AML-193 (cell line): ENCODE measurements at places on chromosomes 1 and 21.

- DNase-seq, result no peak
Measured at GRCh38 chr1:42978317-42979035, 19.8 kb upstream of the SLC2A1 start.

DNA sequence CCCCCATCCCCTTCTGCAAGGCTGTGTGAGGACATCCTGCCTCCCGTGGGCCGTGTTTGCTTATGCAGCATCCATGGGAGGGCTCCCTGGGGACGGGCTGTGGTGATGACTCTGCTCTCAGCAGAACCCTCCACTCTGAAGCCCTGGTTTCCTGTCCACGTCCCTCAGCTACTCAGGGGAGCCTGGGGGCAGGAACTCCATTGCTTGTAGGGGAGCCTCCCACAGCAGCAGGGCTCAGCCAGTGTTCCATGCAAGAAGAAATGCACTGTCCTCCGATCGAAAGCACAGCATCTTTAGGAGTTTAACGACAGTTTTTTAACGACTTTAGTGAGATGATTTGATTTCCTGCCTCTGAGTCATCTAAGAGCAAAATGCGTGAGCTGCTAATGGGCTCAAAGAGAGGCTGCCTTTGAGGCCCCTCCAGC is 8.3 kb upstream of the KCNAB2 start:
- DNase-seq, result no peak

GRCh38 chr1:208235982-208236761 is 8.0 kb downstream of the PLXNA2 start:
- DNase-seq, result no peak

- no peak for DNase-seq
Measured at GRCh38 chr21:34553151-34553952, 41.3 kb upstream of the KCNE1 start.

DNA sequence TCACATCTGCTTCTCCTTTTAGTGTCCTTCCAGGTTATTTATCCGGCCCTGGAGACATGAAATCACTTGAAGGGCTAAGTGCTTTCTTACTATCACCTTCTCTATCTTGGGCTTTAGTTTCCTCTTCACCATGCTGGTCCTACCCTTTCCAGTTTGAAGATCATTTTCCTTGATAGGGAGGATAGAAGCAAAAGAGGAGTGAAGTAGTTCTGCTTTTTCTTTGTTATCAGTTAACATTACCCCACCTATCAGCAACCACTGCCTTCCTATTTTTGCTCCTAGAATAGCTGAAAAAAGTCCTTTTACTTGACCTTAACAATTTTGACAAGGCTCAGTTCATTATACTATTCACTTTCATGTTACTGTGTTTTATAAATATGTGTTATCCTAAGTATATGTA is 19.4 kb downstream of the RGL1 start:
- DNase-seq, result no peak

- DNase-seq, result no peak
Measured at GRCh38 chr1:203378556-203379245, 27.8 kb upstream of the FMOD start.

GRCh38 chr1:234069760-234070159 is 165.3 kb downstream of the SLC35F3 start:
- DNase-seq, result no peak

GRCh38 chr1:212980123-212980785 is 29.9 kb downstream of the VASH2 start:
- no peak for DNase-seq

GRCh38 chr1:115555446-115555845 is 86.3 kb upstream of the VANGL1 start:
- no peak for DNase-seq

DNA sequence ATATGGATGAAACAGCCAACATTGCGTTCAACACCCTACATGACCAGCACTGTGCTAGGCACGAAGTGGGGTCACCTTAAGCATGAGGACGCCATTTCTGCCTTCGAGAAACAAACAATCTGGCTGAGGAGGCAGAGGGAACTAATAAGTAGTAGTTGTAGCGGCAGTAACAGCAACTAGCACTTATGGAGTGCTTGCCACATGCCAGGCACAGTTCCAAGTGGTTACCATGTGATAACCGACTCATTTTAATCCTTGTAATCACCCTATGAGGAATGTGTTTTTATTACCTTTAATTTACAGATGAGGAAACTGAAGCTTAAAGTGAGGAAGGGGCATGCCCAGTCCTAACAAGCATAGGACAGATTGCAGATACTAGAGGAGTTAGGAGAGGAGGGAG is 33.7 kb downstream of the KCND3 start:
- no peak for DNase-seq

DNA sequence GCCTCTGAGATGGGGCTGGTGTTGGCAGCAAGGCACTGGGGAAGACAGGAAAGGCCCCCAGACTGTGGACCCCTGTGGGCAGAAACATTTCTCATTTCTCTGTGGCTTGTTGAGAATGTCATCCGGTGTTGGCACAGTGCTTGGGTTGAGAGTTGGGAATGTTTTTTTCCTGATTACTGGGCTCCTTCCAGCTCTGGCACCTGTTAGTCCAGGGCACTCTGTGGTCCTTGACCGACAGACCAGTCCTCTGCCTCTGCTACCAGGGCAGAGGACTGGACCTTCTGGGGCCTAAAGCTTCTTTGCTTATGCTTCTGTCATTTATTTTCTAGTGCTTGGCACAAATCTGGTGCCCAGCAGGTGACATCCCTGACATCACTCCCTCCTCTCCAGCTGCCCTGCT is 4.8 kb upstream of the SPRR5 start:
- DNase-seq, result no peak

- no peak for DNase-seq
Measured at GRCh38 chr1:32239337-32239736, 7.7 kb upstream of the FAM167B start.

DNA sequence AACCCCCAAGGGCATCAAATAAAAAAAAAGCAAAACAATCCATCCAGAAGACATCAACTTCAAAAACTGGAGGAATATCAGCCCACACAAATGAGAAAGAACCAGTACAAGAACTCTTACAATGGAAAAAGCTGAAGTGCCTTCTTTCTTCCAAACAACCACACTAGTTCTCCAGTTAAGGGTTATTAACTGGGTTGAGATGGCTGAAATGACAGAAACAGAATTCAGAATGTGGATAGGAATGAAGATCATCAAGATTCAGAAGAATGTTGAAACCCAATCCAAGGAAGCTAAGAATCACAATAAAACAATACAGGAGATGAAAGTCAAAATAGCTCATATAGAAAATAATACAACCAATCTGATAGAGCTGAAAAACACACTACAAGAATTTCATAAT is 104.5 kb downstream of the NME7 start:
- no peak for DNase-seq

- DNase-seq, result no peak
Measured at GRCh38 chr1:237269938-237270337, 228.0 kb downstream of the RYR2 start.

GRCh38 chr1:208233546-208233945 is 10.6 kb downstream of the PLXNA2 start:
- no peak for DNase-seq

- no peak for DNase-seq
Measured at GRCh38 chr1:181486098-181486420, 2.7 kb downstream of the CACNA1E start.

DNA sequence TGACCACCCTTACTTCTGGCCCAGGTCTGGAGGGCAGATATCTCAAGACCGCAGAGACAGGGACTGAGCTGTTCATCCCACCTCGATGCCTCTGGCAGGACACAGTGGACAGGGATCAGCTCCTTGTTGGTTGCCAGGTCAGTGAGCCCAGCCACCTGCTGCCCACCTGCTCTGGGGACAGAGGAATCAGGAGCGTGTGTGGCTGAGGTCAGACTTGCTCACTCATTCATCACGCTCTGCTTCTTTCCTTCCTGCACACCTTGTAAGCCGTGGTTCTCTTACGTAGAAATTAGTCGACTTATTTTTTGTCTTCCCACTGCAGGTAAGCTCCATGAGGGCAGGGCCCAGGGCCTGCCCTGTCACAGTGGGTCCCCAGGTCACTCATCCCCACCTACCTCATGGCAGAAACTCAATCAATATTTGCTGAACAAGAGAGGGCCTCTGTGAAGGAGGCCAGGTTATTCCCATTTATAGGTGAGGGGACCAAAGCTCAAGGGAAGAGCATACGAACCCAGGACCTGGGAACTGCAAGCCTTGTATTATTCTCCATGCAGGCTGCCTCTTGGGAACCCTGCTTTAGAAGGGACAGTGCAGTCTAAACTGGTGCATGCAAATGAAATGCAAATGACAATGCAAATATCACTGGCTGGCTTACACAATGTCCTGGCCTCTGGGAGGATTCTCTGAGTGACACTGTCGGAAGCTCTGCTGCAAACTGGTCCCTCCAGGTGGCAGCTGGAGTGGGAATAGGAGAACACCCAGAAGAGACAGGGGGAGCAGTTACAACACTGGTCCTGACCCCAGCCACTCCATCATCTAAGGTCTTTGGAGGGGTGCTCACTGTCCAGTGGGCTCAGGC is 58.4 kb upstream of the PAX7 start:
- no peak for DNase-seq

DNA sequence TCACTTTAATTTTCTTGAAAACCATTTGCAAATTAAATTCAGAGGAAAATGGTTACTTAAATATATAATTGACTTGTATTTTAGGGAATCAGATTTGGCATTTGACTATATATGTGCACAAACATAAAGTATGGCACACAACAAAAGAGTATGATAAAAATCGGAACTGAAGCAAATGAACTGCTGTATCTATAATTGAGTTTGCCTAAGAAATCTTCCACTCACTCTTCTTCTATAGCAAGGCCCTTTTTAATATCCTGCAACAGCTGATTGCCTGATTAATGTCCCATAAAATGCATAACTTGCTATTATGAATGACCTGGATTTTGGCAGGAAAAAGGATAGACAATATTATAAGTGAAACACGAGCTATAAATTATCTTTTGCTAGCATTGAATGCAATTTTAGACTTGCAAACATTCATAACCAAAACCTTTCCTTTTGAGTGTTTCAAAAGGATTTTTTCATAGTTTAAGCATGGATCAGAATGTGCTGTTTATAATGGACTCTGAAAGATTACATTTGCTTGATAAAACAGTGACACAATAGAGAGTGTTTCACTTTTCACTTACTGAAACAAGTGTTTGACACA is 2204.3 kb downstream of the MRPL39 start:
- no peak for DNase-seq

DNA sequence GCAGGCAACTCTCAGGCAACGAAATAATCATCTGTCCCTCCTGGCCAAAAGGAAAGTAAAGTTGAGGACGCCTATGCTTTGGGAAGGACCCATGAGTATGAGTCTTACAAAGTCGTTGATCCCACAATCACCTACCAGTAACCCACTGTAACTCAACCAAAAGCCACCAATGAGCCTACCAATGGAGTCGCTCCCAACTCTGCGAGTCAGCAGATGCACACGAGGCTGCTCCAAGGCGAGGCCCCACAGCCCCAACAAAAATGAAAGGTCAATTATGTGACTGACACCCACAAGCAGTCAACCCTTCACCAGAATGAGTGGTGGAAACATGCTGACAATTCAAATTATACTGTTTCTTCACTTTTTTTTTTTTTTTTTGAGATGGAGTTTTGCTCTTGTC is 12.0 kb downstream of the SETD4 start:
- DNase-seq, result no peak

DNA sequence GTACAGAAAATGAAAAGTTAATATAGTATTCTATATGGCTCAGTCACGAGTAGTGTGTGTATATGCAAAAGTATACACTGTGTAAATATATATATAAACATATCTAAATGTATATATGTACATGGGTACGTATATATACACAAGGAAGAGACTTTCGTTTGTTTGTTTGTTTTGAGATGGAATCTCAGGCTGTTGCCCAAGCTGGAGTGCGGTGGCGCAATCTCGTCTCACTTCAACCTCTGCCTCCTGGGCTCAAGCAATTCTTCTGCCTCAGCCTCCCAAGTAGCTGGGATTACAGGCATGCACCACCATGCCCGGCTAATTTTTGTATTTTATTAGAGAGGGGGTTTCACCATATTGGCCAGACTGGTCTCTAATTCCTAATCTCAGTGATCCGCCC is 16.4 kb downstream of the IL12RB2 start:
- no peak for DNase-seq

DNA sequence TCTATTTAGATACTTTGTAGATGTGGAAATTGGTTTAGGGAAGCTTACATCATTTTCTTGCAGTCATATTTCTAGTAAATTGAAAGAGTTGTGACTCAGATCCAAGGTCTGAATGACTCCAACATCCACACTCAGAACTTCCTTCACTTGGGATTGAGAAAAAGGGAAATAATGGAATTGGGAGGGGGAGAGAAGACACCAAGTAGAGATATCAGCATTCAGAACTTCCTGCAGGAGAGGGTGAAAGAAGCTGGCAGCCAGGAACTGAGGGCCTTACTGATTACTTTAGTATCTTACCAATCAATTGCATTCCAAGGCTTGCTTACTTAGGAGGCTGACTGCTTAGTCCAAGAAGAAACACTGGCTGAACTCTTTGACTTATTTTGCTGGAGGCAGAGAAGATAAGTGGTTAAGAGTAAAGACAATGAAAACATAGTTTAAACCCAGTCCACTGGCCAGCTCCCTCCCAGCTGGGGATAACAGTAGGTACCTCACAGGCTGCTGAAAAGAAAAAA is 21.7 kb downstream of the APP start:
- no peak for DNase-seq

DNA sequence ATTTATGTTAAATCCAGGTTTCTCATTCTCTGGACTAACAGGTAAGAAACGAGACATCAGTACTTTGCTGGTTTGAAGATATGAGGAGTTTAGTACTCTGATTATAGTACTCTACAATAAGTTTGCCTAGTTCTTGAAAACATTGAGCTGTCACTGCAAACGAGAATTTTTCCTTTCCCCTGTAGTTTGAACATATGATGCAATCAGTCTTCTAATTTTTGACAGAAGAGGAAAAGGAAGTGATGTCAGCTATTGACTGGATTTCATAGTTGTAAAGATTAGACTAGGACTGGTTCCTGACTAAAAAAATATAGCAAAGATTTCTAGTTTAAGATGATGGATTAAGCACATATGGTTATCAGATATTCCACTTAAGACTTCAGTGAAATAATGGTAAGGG is 461.9 kb downstream of the LRRIQ3 start:
- DNase-seq, result no peak

DNA sequence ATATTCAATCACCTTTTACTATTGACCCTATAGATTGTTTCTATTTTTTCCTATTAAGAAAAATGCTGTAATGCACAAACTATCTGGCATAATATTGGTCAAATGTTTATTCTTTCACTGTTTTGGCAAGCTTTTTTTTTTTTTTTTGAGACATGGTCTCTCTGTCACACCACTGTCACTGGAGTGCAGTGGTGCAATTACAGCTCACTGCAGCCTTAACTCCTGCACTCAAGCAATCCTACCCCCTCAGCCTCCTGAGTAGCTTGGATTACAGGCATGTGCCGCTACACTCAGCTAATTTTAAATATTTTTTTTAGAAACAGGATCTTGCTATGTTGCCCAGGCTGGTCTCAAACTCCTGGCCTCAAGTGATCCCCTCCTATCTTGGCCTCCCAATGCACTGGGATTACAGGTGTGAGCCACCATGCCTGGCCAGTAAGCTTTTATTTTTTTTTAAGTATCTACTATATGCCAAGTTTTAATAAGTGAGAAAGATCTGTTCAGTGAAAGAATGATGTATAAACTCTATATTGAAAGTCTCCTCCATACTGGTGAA is 3.4 kb downstream of the CDC7 start:
- DNase-seq, result no peak
